ENCODE measurements at places on chromosomes 16 and 17. TPM values are rescaled to one million over a fixed set of nuclear protein-coding genes. Genes with fewer than 3 reads are reported as not detected.

MPO gene
- total RNA-seq, result not detected

HNF1B gene
- 17.4 TPM for total RNA-seq

CNGB1 gene
- 0.06 TPM for total RNA-seq

TMEM238L gene
- not detected for total RNA-seq

BCAR1 gene
- 145 TPM for total RNA-seq

UBFD1 gene
- 51.0 TPM for total RNA-seq

KCNAB3 gene
- 2.0 TPM for total RNA-seq

CIITA gene
- total RNA-seq, result 0.09 TPM

CES1 gene
- total RNA-seq, result 29.2 TPM

NPTX1 gene
- total RNA-seq, result 112 TPM

TBC1D3H gene
- not detected for total RNA-seq

PSMD12 gene
- 115 TPM for total RNA-seq

ZNF652 gene
- 12.6 TPM for total RNA-seq

RHBDL1 gene
- total RNA-seq, result 0.26 TPM

NUBP2 gene
- total RNA-seq, result 78.8 TPM

FOXL1 gene
- total RNA-seq, result 1.5 TPM

KRT31 gene
- not detected for total RNA-seq

PHB1 gene
- total RNA-seq, result 324 TPM

TOX3 gene
- total RNA-seq, result 0.20 TPM

CDH8 gene
- 0.74 TPM for total RNA-seq

ARL5C gene
- not detected for total RNA-seq

ITGA2B gene
- total RNA-seq, result 1.1 TPM

Measured in A549 treated with dexamethasone at 1 μM for 4 hours (cell line).